Activated CD8-positive, alpha-beta T cell treated with anti-CD3 and anti-CD28 coated beads, Interleukin-2, amount 10 ng/mL, durations not matched to agents 7 days and 5 days (primary cell): ENCODE measurements at places on chromosomes 16 and 17.

GRCh38 chr16:74817851-74818250, 43.2 kb upstream of the FA2H start:
- DNase-seq = no peak

DNA sequence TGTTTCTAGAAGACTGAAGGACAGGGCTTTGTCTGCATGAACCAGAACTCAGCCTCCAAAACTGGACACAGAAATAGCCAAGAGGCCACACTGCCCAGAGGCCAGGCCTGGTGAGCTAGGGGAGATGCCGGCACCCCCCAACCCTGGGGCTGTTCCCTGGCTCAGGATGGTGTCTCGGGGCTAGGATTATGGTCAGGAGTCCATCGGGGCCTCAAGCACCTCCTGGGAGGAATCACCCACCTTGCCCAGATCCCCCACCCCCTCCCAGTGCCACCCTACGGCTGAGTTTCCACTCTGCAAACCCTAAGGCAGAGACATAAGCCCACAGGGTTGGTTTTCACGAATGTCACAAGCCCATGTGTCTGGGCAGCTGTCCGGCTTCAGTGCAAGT, 37.2 kb downstream of the SLC7A5 start:
- DNase-seq = no peak

GRCh38 chr17:39219647-39220154, 6.0 kb downstream of the STAC2 start:
- DNase-seq = no peak

DNA sequence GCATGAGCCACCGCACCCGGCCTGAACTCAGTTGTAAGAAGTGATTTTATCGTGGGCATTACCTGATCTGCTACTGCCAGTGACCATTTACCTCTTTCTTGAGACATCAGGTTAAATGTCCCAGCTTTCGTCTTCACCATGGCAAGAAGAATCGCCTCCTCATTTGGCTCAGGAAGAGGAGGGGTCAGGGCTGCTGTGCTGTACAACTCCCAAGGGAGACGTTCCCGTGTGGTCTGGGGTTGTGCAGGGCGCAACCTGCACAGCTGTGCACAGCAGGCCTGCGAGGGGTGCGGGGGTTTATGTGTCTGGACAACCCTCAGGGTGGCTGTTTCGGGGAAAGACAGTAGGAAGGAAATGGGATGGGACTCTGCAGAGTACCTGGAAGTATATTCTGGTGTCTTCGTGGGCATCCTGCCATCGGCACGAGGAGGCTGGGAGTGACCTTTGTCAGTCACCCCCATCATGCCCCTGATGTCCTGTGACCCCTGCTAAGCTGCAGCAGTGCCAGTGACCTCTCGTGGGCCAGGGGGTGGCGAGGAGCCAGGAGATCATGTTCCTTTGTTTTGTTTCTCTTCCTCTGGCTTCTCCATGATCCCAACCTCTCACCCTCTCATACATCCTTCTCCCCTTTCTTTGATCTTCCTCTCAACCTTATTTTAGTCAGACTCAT, 27.3 kb downstream of the CIBAR2 start:
- no peak for DNase-seq
